ENCODE measurements at places on chromosomes 16 and 17.

DNA sequence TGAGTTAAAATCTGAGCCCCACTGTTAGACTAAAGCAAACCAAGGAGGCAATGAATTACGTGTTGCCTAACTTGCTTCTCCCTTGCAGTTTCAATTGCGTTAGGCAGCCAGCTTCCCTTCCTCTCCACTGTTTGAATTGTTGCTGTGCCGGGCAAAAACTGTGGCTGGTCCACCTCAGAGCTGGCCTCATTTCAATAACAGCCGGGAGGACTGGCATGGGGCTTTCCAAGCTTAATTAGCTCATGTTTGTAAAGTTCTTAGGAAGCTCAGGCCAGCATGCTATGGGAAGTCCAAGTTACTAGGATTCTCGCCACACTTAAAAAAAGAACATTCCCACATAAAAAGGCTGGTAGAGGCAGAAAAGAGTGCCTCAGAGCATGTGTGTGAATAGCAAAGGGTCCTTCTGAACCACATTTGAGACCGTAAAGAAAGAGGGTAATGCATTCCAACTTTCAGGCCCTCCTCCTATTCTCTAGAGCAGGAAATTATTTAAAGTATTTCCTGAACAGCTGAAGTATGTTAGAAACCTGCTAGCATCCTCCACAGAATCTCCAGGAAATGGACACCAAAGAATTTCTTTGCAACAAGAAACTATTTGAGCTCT is 79.0 kb upstream of the SMURF2 start:
- DNase-seq: peak; percentile 40

DNA sequence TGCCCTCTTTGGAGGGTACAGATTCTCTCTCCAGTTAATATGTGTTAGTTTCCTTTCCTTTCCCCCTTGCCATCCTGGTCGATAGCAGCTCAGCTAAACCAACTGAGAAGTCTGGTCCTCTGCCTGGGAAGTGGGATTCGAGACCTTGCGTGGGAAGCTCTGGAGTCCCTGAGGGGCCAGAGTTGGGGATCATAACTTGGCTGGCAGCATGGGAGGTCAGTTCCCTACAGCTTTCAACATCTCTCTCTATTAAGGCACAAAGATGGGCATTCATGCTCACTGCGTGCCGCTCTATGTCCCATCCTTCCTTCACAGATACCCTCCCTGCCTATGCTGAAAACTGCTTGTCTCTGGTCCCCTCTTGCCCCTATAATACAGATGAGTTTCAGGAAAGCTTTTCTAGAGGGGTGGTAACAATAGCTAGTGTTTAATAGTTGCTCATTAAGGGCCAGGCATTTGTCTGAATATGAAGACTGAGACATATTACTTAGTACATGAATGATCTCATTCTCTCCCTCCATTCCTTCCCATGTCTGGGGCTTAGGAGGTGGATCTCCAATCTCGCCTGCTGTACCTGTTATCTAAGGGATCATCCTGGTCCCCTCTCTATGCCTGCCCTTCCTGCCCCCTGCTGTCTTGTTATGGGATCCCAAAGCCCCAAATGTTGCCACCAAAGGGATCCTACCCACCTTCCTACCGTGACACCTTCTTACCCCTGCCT is 10.8 kb downstream of the THRA start:
- DNase-seq: no peak

DNA sequence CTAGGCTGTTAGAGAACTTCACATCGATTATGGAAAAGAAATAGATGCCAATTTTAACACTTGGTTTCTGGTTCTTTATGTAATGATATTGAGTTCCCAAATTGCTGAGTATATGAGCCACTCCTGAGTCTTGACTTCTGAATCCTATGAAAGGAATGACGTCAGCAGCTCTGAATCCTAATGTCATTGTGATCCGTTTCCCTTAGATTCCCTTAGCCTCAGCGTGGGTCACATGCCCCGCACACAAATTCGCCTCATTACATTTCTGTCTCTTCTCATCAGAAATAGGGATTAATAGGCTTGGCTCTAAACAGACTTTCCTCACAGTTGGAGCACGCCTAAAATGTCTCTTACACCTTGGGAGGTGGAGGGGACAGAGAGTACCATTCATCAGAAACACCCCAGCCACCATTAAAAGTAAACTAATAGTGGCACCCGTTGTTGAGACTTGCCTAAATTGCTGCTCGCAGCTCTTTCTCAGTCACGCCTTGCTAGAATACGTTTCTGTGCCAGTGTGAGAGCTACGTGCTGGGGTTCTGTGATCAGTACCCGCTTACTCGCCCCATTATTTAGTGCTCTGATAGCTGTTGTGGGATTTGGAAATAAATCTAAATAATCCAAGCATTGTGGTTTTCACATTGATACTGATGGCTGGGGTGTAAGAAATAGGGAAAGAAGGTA is 7.1 kb downstream of the MRM3 start:
- DNase-seq: no peak

GRCh38 chr16:89442588-89442987 is 47.8 kb downstream of the ANKRD11 start:
- no peak for DNase-seq

DNA sequence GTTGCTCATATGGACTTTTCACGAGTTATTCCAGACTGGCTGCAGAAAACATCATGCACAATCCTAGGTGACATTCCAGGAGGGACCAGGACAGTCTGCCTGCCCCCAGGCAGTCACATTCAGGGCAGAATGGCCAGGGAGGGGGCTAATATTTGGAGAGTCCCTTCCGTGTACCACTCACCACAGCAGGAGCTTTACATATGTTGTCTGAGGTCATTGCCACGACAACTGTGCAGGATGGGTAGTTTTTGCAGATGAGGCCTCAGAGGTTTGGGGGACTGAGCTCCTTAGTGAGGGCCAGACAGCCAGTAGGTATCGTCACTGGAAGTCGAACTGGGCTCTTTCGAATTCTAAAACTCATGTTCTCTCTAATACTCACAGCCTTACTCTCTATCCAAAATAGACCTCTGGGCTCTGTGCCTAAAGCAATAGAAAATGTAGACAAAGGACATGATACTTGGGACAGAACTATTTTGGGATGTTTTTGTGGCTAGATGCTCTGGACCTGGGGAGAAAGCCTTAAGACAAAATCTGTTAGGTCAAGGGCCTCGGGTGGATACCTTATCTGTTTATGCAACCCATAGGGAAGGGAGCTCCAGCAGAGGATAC is 338.5 kb downstream of the MAF start:
- no peak for DNase-seq

- DNase-seq: no peak
These were observed 30.5 kb downstream of the TMEM11 start for GRCh38 chr17:21183468-21183867.

DNA sequence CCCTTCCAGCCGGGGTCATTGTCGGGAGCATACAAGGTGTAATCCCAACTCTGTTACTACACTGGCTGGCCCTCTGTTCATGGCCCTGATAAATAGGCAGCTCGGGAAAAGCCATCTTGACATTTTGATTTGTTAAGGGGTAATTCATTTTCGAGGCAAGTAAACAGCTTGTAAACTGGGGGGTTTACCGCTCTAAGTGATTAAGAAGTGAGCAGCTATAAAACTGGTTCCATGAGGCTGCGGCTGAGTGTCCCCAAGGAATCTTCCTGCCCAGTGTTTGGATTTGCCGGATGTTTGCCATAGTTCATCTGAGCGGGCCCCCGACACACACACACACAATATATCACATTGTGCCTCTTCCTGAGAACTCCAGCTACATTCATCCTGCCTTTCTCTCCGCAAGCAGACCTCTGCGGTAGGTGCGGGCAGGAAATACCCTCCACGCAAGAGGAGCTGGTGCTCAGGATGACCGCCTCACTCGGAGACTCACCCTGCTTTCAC is 92.2 kb downstream of the SOCS1 start:
- no peak for DNase-seq

DNA sequence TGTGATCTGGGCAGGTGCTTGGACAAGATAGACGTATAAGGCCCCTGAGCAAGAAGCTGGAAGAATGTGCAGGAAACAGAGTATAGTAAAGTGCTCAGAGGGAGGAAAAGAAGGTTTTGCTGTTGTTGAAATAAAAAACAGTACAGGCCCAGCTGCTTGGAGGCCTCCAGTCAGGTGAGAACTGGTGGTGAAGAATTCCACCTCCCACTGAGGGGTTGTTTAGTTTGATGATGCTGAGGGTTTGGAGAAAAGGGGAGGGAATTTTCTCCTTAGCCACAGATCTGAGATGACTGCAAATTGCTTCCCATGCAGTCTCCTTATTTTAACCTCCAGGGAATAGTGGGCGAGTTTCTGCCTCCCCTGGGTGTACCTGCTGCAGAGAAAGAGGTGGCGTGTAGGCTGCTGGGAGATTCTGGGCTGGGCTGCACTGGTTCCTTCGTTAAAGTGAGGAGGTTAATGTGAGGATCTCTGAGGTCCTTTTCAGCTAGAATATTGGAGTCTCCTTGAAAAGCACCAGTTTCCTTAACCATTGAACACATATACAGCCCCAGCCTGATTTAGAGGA is 25.8 kb downstream of the SMPD3 start:
- DNase-seq: no peak

DNA sequence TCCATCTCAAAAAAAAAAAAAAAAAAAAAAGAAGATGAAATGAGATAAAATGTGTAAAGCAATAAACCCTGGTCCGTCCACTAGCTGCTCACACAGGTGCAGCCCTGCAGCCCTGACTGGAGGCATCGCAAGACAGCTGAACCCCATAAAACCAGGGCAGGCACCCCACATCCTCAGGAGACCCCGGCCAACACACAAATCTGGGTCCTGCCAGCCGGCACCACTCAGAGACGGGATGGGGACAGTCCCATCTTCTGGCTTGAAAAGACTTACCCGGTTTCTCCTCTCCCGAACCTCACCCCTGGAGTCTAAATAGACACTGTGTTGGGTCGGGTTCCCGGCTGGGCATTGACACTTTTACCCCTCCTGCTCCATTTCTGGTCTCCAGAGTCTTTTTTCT is 52.7 kb upstream of the TNRC6C start:
- no peak for DNase-seq

DNA sequence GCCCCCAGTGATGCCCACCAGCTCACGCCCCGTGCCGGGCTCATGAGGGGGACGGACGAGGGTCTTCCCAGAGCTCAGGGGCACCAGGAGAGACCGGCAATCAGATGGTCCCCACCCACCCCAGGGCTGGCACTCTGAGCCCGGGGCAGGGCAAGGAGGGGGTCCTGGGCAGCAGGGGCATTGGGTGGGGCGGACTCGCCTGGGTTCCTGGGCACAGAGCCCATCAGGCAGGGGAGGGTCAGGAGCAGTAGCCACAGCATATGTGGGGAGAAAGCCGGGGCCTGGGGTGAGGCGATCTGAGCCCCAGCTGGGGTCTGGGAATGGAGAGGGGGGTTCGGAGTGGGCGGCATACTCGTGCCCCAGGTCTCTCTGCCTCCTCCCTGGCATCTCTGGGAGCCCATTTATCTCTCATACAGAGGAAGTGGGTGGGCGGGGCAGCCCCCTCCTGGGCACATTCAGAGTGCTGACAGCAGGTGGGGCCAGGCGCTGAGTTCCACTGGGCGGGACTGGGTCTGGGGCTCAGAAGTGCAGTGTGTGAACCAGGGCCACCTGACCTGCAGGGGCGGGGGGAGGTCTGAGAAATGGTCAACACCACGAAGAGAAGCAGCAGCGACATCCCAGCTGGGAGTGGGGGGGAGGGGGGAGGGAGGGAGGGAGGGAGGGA is 20.5 kb upstream of the UBE2I start:
- DNase-seq: no peak

GRCh38 chr16:87558682-87559081 is 43.6 kb upstream of the JPH3 start:
- no peak for DNase-seq

- DNase-seq: no peak
These were observed 226.6 kb downstream of the ZFHX3 start for GRCh38 chr16:72821185-72821950.

- DNase-seq: no peak
These were observed 15.0 kb upstream of the SPHK1 start for GRCh38 chr17:76369379-76369778.

- peak; percentile 82 for DNase-seq
These were observed at the start of gene NRN1L for GRCh38 chr16:67884684-67885083. TSS of gene NRN1L (plus strand) at chr16:67884885. CDS start at chr16:67884904, 19 bp downstream.

GRCh38 chr17:80063830-80064585 is 27.6 kb downstream of the CCDC40 start:
- DNase-seq: no peak

- no peak for DNase-seq
These were observed 224.6 kb downstream of the MAP2K6 start for GRCh38 chr17:69639096-69639495.

DNA sequence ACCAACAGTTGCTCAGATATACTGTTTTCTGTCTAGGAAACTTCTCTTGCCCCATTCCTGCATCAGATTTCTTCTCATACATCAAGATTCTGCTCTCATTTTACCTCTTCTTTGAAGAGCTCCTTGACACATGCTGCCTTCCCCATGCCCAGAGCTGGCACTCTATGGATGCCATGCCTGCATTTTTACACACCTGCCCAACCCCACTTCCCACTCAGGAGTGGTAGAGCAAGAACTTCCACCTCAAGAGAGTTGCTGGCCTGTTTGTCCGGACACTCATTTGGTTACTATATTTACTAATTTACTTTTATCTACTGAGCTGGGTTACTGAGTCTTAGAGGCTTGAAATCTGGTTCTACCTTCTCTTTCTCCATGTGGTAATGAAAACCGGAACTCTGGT is 98.3 kb upstream of the HLF start:
- DNase-seq: no peak

GRCh38 chr16:81522108-81522701 is 77.6 kb downstream of the CMIP start:
- no peak for DNase-seq

DNA sequence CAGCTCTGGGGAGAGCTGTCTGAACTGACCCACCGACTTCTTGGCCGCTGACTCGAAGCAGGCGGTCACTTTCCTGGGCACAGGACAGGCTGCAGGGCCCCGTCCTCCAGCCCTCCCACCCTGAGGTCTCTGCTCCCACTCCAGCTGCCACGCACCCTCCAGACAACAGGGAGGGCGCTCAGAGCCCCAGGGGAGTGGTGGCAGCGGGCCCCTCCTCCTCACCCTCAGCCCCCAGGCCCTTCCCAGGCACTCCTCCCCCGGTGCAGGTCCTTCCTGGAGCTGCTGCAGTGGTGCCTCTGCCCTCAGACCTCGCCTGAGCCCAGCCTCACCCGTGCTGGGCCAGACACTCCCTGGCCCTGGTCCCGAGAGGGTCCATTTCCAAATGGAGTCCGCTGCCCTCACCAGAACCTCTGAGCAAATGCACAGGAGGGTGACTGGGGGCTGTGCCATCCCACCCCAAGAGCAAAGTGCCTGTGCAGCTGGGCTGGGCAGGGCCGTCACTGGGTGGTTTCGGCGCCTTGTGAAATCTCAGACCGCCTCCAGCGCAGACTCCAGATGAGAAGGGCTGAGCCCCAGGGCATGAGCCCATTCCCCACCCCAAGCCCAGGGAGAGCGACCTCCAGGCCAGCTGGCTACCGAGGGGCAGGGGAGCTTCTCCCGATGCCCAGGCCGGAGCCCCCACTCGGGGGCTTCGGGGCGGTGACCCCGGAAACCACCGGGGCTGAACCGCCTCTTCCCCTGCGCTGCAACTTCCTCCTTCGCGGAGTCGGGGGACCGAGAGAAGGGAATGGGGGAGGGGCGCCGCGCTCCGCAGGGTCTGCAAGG is 717 bp downstream of the CYBA start:
- no peak for DNase-seq

DNA sequence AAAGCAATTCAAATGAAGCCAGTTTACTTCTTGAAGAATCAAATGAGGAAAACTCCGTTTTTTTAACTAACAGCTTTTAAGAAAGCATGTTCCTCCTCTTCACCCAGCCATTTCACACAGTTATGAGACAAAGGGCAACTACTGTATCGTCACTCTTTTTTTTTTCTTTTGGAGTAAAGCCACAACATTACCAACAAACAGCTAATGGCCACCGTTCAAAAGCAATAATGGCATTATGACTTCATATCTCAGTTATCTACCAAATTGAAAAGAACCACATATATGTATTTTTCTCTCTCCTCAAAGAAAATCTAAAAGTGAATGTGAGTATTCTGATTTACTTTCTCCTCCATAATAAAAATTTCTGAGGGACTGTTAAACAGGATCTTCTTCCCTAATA is 14.5 kb downstream of the GRB2 start:
- no peak for DNase-seq

Data from hippocampal formation (tissue), 2 donors.